ENCODE measurements at places on chromosomes 3 and 15.
A peak's percentile ranks its signal among the peaks of the same experiment; 100 is the strongest.

GRCh38 chr3:140103986-140104645, 169.1 kb downstream of the CLSTN2 start:
- DNase-seq: no peak

- no peak for DNase-seq
Measured at GRCh38 chr15:80123034-80123433, 29.8 kb upstream of the FAH start.

DNA sequence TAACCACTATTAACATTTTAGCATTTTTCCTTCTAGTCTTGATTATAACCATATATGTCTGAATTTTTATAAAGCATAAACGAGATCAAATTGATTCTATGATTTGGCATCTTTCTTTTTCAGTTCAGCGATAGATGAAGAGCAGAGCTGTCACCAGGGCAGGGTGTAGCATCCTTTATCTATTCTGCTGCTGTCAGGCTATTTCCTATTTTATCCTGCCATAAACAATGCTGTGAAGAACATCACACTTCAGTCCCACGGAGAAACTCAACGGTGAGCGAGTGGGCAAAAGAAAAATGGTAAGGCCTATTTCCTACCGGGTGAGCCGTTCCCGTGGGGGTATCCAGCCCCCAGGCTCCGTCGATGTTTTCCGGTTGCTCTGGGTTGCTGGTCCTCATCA, 15.5 kb downstream of the TMEM40 start:
- DNase-seq: no peak

- DNase-seq: peak; percentile 92
Measured at GRCh38 chr15:68795298-68795848, 25.3 kb downstream of the ANP32A start.

DNA sequence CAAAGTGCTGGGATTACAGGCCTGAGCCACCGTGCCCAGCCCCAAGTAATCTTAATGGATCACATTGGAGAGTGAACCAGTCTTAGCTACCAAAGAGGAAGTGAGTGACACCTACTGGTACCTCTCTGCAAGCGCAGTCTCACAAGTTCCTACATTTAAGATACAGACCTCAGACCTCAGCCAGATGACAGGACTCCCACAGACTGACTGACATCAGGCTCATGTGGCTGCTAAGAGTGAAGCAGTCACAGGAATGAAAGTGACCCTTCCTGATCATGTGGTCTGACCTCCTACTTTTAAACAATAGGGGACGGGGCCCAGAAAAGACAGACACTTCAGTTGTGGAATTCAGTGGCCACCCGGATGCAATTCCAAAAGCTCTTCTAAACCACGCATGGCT, 36.3 kb upstream of the GNB5 start:
- DNase-seq: peak; percentile 81

GRCh38 chr3:126417515-126417914, 22.8 kb downstream of the CFAP100 start:
- DNase-seq: no peak

GRCh38 chr3:35064761-35065160, 574.6 kb upstream of the ARPP21 start:
- no peak for DNase-seq

GRCh38 chr3:177898185-177898584, 638.1 kb upstream of the KCNMB2 start:
- no peak for DNase-seq

DNA sequence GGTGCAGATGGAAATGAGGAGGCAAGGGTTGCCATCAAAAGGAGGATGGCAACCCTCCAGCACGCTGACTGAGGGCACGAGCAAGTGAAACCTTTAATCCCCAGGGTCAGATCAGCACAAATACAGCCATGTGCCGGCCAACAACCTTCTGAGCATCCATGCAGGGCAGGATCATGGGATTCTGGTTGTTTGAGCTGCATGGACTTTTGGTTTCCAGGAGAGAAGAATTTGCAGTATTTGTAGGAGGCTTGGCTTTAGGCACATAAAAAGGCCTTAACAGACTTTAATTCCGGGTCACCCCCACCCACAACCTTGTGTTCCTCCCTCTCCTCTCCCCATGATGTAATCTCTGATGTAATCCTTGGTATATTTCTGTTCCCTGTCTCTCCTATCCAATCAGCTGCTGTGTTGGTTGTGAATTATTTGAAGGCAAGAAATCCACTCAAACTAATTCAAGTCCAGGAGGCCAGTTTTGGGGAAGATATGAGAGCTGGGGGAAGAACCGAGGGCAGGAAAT, 254.3 kb downstream of the SHQ1 start:
- peak; percentile 30 for DNase-seq

GRCh38 chr3:154507727-154508126, 77.7 kb upstream of the GPR149 start:
- no peak for DNase-seq

- DNase-seq: peak; percentile 23
Measured at GRCh38 chr3:89402051-89402450, 294.6 kb downstream of the EPHA3 start.

DNA sequence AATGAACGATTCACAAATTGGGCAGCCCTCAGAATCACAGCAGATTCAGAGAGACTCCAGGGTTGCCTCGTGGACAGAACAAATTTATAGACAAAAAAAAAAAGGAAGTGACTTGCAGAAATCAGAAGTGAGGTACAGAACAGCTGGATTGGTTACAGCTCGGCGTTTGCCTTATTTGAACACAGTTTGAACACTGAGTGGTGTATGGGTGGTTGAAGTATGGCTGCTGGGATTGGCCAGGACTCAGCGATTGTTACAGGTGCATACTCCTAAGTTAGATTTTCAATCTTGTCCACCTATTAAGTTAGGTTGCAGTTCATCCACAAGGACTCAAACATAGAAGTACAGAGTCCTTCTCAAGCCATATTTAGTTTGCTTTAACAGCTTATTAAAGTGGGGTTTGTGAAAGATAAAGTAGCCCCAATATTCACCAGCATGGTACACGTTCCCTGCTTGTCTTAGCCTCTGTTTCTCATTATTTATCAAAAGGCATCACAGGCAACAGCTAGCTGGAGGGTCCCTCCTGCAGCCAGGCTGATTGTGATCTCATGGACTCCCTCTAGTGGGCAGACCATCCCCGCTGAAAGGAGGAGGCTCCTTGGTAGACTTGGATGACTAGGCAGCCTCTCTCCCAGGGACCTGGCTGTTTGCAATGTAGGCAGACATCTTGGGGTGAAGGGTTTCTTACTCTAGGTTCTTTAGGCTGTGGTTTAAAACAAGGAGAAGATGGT, 17.6 kb upstream of the ALDH1L1 start:
- DNase-seq: peak; percentile 48

- no peak for DNase-seq
Measured at GRCh38 chr3:175885231-175885766, 1026.2 kb downstream of the NAALADL2 start.

DNA sequence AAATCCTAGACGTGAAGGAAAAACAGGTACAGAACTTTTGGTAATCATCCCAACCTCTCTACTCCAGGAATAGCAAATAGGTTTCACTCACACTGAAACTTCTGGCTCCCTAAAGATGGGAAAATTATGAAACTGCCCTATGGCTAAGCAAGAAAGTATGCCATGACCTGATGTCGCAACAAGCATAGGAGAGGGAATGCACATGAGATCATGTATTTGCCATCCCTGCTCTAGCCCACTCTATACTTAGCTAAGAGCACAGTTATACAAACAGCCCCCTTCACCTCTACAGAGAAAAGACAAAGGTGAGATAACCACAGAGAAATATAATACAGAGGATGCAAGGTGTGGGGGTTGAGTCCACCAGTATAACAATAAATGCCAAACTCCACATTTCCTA, 102.7 kb downstream of the TBC1D5 start:
- no peak for DNase-seq

DNA sequence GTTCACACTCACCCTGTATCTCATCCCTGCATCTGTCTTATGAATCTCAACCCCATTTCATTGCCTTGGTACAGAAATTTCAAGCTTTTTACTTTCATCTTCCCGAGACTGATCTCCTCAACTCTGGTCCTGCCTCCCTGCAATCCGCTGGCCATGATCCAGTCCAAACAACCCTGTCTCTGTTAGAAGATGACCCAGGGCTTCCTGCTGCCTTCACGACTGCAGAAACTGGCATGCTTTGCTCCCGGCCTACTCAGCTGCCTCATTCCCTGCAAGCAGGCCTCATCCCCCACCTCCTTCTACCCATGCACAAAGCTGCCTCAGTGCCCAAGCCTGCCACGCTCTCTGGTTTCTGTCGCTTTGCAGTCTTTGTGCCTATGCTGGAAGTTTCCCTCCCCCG, 12.4 kb downstream of the HES1 start:
- no peak for DNase-seq

DNA sequence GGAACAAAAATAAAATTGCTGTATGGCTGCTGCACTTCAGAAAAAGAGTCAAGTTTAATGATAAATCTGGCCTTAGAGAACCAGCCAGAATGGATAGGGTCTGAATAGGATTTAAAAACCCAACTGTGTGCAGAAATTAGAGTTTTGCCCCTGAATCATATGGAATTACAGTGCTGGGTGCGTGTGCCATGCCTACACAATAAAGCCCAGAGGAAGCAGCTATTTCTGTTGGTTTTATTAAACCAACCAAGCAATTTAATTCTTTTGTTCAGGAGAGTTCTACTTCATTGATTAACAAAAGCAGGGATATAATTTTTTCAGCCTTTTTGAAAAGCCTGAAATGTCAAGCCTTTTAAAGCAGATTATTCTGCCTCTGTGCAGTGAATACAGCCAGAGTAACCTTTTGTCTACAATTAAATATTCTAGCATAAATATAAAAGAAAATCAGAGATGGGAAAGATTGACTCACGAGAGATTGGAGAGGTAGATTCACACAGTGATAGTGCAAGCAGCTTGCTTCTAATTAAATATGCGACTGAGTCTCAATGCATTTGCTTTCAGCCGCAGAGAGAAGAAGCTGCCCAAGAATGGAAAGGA, 66.7 kb upstream of the DNAJC19 start:
- no peak for DNase-seq

- no peak for DNase-seq
Measured at GRCh38 chr3:69787436-69788168, 48.3 kb downstream of the MITF start.

DNA sequence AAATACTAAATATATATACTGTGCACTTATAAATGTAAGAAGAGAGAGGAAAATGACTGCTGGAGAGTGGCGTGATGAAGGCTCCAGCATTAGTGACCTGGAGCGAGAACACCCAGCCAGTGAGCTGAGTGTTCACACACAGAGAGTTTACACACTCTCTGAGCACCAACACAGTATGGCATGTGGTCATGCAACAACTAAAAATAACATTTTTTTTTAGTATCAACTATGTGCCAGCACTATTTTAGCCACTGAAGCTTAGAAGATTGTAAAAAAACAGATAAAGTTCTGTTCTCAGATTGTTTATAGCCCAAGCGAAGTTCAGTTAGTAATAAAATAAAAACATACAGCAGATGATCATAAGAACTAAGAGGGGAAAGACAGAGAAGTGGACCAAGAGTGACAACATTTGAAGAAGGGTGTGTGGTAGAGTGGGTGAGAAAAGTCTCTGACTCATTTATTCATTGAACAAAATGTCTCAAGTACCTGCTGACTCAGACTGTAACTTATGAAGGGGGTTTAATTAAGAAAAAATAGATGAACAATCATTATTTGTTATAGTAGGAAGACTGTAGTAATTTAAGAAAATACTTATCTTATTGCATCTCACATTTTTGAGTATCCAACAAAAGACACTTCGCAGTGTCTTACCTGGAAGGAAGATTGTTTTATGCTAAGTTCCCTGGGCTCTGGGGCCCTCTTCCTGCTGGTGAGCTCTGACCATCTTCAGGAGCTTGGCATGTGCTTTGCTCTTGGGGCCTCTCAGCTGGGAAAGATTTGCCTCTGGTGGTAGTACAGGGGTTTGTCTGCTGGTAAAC, 43.8 kb downstream of the GAP43 start:
- DNase-seq: no peak

- DNase-seq: no peak
Measured at GRCh38 chr15:39575180-39575579, 5.7 kb upstream of the THBS1 start.

GRCh38 chr3:129758306-129758705, 135.2 kb downstream of the TMCC1 start:
- no peak for DNase-seq

DNA sequence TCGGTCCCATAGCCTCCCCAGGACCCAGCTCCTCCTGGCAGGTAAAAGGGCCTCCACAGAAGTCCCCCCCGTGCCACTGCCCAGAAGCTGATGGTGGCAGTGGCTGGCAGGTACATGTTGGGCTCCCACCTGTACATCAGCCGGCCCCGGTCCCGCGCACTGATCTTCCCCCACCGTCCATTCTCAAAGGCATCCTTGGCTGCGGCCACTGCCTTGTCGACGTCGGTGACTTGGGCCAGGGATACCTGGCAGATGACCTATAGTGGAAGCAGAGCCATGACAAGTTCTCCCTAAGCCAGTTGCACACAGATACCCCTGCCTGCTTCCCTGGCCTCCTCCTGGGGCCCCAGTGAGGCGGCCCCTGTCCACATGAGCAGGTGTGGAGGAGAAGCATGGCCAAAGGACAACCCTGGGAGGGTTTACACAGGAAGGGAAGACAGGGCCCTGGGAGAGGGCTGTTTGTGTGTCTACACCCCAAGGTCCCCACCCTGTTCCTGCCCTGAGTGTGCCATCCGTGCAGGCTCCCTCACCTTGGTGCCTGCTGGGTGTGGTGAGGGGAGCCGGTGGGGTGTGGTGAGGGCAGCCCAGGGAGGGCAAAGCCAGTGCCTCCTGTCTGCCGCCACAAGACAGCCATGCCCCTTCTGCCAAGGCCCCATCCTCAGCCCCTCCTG, 44.8 kb downstream of the ALDH1L1 start:
- DNase-seq: no peak

- no peak for DNase-seq
Measured at GRCh38 chr3:184459355-184459754, 79.5 kb downstream of the CHRD start.

DNA sequence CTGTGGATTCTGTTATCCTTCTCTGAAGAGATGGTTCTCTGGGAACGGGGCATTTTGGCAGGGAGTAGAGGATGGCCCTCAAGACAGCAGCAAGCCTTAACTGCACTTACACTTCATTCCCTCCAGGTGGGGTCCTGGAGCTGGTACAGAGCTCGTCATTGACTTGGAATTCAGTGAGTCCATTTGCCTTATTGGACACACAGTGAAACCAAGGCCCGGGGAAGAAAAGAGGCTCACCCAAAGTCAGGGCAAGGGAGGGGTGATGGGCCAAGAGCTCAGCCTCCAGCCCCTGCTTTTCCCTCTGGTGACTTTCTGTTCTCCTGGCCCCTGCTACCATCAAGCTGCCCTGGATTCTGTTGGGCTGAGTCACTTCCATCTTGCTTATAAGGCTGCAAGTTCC, 125.6 kb downstream of the ETFA start:
- DNase-seq: peak; percentile 21

GRCh38 chr3:46127503-46127902, 80.6 kb downstream of the CCR1 start:
- DNase-seq: no peak

- peak; percentile 92 for DNase-seq
Measured at GRCh38 chr15:23690450-23690852, 3.3 kb upstream of the NDN start.

GRCh38 chr3:54139630-54140029, 17.3 kb downstream of the CACNA2D3 start:
- DNase-seq: no peak

DNA sequence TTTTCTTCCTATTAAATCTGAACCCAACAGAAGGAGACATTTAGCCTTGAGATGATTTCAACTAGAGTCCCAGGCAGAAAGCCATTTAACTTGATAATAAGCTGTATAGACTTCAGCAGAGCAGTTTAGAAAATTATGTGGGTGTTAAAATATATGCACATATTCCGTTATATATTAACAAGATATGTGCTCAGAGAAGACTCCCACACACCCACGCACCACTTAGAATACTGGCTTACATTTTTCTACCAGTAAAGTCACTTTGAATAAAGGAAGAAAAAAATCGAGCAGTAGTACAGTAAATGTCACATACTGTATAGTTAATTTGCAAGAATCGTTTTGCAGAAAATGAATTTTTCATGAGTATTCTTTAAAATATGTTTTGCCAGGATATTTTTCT, 599.3 kb downstream of the FGF12 start:
- DNase-seq: no peak

Data from muscle of back (tissue), 13 donors.